Stimulated activated CD4-positive, alpha-beta T cell treated with anti-CD3 and anti-CD28 coated beads, Interleukin-15, amount 100 ng/mL, for 1 hour (primary cell): ENCODE measurements at places on chromosomes 3 and 15.
A peak's percentile ranks its signal among the peaks of the same experiment; 100 is the strongest.

DNA sequence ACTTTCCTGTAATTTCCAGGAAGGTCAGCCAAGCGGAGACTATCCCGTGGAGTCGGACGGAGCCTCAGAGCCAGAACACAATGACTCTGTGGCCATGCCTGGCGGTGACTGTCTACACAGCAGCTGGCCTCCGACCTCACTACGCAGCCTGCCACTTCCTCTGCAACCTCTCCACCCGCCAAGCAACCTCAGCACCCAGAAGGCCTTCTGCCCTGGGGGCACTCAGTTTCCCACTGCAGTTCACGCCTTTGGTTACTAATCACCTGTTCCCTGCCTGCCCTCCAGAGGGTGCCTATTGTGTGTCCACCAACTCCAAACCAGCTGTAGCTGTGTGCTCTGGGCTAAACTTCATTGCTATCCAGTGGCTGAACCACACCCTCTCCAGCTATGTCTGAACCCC, 44.0 kb downstream of the TM2D3 start:
- no peak for DNase-seq

DNA sequence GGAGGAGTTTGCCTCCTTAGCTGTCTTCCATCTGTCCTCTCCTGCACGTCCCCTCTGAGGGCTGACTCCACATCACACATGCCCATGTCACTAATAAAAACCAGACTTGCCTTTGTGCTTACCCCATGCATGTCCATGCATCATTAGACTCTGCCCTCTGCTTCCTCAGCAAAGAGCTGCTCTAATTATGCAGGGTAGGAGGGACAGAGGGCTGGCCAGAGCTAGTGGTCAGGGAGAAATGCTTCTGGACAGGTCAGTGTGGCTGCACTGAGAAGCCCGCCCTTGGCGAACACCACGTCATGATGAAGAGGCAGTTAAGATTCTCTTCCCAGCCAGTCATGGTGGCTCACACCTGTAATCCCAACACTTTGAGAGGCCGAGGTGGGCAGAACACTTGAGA, 8.9 kb downstream of the CA12 start:
- DNase-seq = no peak

DNA sequence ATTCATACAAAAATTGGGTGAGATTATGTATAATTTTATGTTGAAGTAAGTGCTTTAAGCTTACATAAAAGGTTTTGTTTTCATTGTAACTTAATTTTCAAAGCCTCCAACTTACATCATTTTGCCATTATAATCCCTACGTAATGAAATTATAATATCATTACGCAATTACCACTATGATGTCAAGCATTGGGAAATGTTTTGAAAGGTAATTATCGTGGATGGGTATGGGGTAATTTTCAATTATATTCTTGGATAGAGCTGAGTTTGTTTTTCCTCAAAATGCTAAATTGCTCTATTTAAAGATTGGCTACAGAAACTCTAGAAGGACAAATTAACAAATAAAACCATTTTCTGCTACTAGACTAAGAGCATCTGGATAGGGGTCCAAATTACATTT, 80.2 kb upstream of the FAM3D start:
- DNase-seq = no peak

GRCh38 chr15:50028326-50028725, 90.7 kb downstream of the ATP8B4 start:
- DNase-seq = no peak

DNA sequence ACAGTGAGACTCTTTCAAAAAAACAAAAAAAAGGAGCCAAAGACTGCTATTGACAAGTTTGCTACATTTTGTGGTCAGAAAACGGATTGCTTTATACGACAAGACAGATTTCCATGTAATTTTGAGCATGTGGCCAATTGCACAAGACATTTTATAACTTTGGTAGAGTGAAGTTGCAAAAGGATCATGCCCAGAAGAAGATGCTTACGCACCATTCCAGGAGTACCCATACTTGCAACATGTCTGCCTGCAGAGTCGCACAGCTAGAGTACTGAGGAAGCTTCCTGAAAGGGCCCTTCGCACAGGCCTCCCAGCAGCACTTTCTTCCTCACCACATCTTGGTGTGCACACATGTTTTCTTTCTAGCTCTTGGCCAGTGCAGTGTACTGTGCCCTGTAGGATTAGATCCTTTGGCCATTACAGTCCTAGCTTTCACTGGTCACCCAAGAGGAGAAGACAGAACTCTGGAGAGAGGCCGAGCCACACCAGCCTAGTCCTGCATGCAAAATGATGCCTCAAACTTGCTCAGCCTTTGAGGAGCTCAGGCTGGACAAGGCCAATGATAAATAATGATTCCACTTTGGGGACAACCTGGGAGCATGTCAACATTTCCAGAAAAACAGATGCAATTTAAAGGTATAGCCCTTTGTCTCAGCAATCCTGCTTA, 11.7 kb downstream of the CHDH start:
- DNase-seq = no peak

DNA sequence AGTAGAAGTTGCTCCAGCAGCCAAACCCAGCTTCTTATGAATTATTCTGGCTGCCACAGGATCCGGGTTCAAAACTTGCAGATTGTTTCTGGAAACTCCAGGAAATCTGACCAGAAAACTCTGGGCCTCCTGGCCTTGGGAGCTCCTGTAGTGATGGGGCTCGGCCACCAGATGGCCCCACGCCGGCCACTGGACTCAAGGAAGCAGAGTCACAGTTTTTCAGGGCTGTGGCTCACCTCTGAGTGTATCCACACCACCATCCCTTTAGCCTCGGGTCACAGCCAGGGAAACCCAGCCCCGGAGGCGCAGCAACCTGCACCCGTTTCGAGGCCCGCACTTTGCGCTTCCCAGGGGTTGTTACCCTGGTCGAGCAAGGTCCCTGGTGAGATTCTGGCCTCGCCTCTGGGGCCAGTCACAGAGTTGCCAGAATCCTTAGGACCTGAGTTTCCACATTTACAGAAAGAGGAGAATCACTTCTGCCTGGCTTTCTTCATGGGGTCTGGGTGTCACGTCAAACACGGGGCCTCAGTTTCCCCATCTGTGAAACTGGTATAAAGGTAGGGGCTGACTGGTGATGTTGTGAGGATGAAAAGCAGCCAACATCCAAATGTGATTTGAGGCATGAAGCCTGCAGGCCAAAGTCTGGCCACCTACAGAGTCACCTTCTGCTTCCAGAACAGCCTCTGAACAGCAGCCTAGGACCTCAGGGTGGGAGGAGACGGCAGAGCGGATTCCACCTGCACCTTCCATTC, 53.5 kb upstream of the LCTL start:
- DNase-seq = peak; percentile 8

GRCh38 chr3:14093831-14094230, 30.8 kb downstream of the CHCHD4 start:
- DNase-seq = no peak
